ENCODE measurements at places on chromosomes 16 and 17.

GRCh38 chr16:19559242-19559910 is 3.9 kb downstream of the VPS35L start:
- no peak for DNase-seq

DNA sequence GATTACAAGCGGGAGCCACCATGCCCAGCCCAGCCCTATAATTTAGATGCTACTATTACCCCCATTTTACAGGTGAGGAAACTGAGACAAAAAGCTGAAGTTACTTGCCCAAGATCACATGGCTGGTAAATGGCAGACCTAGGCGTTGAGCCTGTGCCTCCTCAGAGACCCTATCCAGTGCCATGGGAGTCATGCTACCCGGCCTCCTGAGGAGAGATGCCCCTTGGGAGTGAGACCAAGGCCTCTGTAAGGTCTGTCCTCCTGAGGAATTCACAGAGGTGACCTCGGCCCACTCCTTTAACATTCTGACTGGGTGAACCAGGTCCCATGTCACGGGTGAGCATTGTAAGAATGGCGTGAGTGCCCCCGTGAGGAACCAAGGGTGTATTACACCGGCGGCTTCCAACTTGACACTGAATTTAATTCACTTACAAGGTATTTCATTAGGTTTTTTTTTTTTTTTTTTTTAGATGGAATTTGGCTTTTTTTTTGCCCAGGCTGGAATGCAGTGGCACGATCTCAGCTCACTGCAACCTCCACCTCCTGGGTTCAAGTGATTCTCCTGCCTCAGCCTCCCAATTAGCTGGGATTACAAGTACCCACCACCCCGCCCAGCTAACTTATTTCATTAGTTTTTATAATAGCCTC is 95.7 kb downstream of the ABCC6 start:
- DNase-seq, result peak; percentile 32

GRCh38 chr16:86251682-86252081 is 258.6 kb upstream of the FOXF1 start:
- DNase-seq, result no peak

DNA sequence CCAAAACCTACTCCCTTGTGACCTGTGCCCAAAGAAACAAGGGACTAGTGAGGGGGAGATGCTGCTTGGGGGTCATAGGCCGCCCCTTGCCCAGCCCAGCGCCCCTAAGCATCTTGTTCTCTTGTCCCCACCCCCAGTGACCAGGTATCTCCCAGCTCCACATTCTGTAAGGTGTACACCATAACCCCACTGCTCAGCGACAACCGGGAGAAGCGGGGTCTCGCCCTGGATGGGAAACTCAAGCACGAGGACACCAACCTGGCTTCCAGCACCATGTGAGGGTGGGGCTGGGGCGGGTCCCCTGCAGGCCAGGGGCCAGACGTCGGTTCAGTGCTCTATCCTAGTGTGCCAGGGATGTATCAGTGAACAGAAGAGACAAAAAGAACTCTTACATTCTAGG is 8.7 kb downstream of the ARRB2 start:
- DNase-seq, result no peak

GRCh38 chr16:86285938-86286921 is 224.1 kb upstream of the FOXF1 start:
- no peak for DNase-seq
